Activated CD4-positive, CD25-positive, alpha-beta regulatory T cell (primary cell): ENCODE measurements at places on chromosomes 5 and 9.

DNA sequence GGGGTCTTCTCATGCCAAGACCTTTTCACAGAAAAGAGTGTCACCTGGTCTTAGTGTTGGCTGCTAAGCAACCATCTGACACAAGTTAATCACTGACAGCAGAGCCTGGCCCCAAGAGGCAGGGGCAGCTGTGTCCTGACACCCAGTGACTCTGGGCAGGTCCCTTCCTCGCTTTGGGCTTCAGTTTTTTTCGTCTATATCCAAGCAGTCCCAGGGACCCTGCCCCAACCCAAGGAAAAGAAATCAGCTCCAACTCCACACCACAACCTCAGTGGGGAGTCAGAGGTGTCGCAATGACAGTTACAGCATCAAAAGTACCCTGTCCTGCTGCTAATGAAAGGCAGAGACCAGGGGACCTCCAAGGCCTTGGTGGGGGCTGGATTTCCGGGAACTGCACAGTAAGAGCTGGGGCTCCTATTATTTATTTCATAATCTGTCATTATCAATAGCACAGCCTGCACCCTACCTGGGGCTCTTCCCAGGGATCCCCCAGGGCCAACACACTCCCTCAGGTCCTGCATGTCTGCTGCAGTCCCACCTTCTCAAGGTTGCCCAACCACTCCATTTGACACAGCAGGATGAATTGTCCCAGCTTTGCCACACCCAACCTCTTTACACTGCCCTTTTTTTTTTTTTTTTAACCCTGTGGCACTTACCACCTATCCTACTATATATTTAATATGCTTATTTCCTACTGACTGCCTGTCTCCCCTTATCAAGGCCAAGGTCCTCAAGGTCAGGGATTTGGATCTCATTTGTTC, 9.4 kb downstream of the ANKS6 start:
- DNase-seq: no peak

GRCh38 chr5:86865256-86865785, 247.6 kb downstream of the COX7C start:
- DNase-seq: no peak

DNA sequence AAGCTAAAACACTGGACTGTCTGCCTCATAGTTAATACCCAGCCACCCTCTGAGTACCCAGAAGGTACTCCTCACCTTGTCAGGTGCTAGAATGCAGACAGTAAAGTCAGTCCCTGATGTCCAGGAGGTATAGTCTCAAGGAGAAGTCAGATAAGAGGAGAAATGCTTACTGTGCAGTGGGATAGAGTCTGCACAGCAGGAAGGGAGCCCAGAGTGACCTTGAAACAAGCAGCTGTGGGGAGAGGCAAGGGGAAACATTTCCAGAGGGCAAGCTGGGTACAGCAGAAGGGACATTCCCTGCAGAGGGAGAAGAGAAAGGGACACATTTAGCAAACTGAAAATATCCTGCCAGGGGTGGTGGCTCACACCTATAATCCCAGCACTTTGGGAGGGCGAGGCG, 122.7 kb downstream of the GCNT1 start:
- no peak for DNase-seq

DNA sequence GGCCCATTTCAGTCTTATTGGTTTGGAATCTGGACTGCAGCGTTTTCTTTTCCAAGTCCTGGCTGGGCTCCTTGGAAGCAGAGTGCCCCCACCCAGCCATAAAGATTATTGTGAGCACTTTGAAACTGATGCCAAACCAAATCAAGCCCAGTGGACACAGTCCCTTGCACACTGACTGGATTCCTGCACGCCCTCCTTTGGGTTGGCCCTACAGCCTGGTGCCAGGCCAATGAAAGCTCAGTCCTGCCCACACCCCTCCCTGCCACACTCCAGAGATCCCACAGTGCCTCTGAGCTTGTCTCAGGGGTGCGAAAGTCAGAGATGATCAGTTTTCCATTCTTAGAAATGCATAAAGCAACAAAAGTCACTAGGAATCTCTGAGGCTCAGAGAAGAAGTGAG, 181.9 kb downstream of the CETN3 start:
- no peak for DNase-seq

GRCh38 chr5:10637944-10638343, 74.1 kb downstream of the ANKRD33B start:
- DNase-seq: no peak

DNA sequence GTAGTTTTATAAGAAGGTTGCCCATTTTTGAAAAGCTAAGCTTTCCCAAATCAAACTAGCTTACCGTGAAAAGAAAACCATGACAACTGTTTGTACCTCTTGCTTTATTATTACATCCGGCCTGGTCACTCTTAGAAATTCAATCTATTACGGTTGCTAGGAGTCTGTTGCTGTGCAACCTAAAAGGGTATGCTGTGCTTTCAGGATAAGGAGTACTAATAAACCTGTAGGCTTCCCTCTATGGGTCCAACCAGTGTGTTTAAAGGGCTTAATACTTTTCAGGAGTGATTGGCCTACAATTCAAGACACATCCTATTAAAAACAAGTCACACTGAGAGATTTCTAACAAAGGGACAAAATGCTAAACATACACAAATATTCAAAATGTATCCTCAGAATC, 27.1 kb downstream of the RFX3 start:
- DNase-seq: no peak

- DNase-seq: peak; percentile 39
These were observed 589 bp downstream of the RIC1 start for GRCh38 chr9:5629312-5630080.

GRCh38 chr5:165574100-165574499, 2068.7 kb downstream of the MAT2B start:
- DNase-seq: no peak

DNA sequence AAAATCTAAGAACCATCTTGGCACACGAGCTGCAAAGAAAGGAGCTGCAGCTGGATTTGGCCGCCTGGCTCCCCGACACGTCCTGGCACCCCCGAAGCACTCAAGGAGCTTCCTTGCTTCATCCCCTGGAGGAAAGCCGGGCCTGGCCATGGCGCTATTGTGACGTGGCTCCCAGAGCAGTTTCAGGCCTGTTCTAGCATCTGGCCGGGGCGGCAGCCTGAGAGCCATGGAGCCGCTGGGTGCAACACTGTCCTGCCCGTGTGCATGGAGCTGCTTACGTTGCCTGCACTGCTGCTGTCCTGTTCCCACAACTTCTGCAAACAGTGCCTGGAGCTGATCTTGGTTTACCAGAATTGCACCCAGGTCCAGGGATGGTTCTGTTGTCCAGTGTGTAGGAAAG, 63.5 kb downstream of the PTPDC1 start:
- DNase-seq: no peak

- DNase-seq: no peak
These were observed 47.3 kb downstream of the PRLR start for GRCh38 chr5:35182910-35183535.

GRCh38 chr5:126677121-126677520, 76.4 kb downstream of the PHAX start:
- DNase-seq: no peak

- DNase-seq: no peak
These were observed 186.8 kb upstream of the SLC27A6 start for GRCh38 chr5:128778474-128778873.

- DNase-seq: no peak
These were observed 5.1 kb downstream of the SPAAR start for GRCh38 chr9:35914301-35914807.
